Kidney epithelial cell (primary cell): ENCODE measurements at places on chromosomes 13 and 19. TPM values are rescaled to one million over a fixed set of nuclear protein-coding genes. Genes with fewer than 3 reads are reported as not detected.
A peak's percentile ranks its signal among the peaks of the same experiment; 100 is the strongest.

- DNase-seq: no peak
These were observed 14.6 kb downstream of the CCDC122 start for GRCh38 chr13:43864921-43865320.

DNA sequence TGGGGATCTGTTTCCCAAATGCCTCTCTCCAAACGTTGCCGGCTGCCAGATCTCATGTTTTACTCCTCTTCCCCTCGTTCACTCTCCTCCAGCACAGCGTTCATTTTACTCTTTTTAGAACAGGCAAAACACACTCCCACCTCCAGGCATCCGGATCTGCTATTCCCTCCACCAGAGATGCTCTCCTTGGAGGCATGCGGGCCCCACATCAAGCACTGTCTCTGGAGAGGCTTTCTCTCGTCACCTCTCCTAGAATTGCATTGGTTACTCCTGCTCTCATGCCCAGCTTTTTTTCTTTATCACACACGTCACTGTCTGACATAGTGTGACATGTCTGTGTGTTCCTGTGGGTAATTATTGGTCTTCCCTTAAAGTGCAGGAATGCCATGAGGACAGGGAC, 20.1 kb upstream of the MYADM start:
- no peak for DNase-seq

GRCh38 chr13:89205856-89206520, 1534.8 kb downstream of the SLITRK5 start:
- DNase-seq: no peak

DNA sequence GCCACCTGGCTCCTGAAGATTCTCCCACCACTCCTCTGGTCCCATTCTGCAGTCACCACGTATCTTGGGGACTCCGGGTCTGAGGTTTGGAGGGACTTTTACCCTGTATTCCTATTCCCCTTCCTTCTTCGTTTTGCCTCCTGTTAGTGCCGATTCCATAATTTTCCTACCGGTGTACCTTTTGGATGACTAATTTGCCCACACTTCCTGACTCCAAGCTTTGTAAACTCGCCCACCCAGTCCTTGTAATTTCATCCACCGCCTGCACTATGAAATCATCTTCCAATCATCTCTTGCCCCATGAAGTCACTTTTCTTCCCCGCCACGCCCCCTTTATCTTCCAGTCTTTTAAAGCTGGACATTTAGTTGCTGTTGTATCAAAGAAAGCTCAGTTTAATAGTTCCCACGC, 572 bp downstream of the UCHL3 start:
- no peak for DNase-seq

- no peak for DNase-seq
These were observed 205.1 kb upstream of the STARD13 start for GRCh38 chr13:33490461-33491327.

DNA sequence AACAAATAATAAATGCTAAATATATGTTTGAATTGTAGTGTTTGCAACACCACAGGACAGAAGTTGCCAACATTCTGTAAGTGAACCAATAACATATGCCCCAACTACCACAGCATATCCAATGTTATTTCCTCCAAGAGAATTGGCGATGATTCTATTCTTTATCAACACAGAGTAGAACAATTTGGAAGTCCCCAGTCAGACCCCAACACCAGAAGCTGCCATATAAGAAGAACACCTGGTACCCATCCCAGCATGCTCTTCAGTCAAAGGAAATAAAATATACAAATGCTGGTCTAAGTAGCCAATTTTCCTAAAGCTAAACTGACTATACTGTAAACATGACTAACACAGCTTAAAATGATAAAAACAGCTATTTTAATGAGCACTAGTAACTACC, 145.7 kb downstream of the KLF12 start:
- no peak for DNase-seq

DNA sequence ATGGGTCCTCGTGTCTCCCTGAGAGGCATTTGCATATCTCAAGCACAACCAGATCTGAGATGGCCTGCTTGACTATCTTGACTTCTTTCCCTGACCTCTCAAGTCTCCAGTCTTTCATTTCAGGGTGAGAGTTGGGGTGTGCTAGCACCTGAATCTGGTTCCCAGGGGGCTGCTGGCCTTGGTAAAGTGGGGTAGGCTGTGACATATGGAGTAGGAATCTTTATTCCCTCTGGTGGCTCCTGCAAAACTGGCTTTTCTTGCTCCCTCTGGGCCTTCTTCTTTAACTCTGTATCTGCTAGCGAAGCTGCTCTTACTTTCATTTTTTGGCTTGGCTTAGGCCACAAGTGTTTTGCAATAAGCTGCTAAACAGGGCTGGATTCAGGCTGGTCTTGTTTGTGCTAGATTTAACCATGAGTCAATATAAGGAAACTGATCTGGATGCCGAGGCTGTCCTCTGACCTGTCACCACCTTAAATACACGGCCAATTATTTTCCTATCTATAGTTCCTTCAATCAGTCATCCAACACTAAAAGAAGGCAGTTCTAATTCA, 42.3 kb downstream of the ZNF493 start:
- no peak for DNase-seq

- no peak for DNase-seq
These were observed 173.5 kb downstream of the DNAJC15 start for GRCh38 chr13:43196750-43197370.

DNA sequence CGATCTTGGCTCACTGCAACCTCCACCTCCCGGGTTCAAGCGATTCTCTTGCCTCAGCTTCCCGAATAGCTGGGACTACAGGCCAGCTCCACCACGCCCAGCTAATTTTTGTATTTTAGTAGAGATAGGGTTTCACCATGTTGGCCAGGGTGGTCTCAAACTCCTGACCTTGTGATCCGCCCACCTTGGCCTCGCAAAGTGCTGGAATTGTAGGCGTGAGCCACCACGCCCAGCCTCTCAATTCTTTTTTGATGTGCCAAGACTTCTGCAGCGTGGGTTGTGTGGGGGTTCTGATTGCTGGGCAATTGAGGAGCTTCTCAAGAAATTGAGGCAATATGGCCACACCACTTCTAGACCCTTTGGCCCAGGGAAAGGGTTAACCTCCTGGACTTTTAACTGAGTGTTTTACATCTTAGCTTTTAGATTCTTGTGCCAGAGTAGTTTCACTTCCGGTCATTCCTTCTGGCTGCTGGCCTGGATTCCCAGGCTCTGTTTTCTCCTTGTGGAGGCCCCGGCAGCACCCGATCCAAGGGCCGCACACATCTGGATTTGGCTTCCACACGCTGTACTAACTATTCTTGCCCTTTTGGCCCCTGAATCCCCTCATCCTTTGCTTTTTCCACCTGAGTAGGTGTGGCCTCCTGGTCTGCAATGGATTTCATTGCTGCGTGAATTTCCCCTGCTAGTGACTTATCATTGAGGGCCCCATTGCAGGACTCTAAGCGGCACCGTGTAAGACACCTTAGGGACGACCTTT, 14.7 kb downstream of the SMARCA4 start:
- no peak for DNase-seq

GRCh38 chr13:71634602-71635443, 232.2 kb downstream of the DACH1 start:
- DNase-seq: no peak

DNA sequence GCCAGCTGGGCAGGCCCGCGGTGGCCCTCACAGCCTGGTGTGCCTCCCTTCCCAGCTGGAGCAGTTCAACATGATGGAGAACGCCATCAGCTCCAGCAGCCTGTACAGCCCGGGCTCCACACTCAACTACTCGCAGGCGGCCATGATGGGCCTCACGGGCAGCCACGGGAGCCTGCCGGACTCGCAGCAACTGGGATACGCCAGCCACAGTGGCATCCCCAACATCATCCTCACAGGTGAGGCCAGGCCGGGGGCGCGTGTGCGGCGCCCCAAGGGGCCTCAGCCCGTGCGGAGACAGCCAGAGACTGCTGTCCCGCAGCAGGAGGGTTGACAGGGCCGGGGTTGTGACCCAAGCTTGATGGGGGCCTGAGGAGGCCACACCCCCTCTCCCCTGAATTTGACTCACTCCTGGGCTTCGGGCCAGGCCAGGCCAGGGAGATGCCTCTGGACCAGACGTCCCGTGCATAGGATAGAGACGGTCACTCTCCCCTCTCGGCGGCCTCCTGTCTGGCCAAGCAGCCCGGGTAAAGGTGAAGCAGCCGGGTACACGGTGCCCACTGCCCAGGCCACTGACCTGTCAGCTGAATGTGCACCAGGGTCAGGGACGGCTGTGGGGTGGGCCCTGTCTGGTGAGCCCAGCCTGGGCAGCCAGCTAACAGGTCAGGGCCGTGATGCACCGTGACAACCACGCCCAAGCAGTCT, 15.4 kb downstream of the COMP start:
- no peak for DNase-seq

DNA sequence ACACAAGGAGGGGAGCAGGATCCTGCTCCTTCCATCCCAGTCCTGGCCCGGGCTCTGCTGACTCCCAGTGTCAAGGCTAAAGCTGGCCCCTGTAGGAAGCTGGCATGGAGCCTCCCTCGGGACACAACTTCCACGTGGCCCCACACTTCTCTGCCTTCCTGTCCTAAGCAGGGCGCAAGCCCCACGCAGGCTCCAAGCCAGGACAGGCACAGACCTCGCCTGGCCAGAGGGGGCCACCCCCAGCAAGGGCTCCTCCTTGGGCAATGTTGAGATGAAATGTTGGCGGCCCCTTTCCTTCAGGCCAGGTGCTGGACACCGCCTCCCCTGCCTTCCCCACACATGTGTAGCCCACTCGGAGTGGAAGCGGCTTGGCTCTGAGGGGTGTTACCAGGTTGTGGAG, 66.6 kb downstream of the COL4A1 start:
- DNase-seq: no peak

- DNase-seq: no peak
These were observed 36.4 kb upstream of the IGFL1 start for GRCh38 chr19:46192992-46193650.

GRCh38 chr13:97018029-97018819, 23.9 kb upstream of the OXGR1 start:
- no peak for DNase-seq

GRCh38 chr13:71877256-71877653, 10.3 kb upstream of the DACH1 start:
- no peak for DNase-seq

- DNase-seq: peak; percentile 98
These were observed 11.2 kb downstream of the ACTN4 start for GRCh38 chr19:38658462-38659306.

GRCh38 chr13:46773541-46773940, 23.4 kb downstream of the ESD start:
- DNase-seq: no peak

The SNAPC2 gene
- total RNA-seq: 32.0 and 33.3 TPM in 2 replicates

The LPAR6 gene
- total RNA-seq: 5.1 and 6.2 TPM in 2 replicates

The HPN gene
- 1.6 and 2.3 TPM in 2 replicates for total RNA-seq

The LMTK3 gene
- total RNA-seq: 2.3 and 2.9 TPM in 2 replicates

The CCDC122 gene
- 7.3 and 7.4 TPM in 2 replicates for total RNA-seq

The KLF1 gene
- total RNA-seq: not detected in 2 replicates
